Right hindlimb (tissue), 1 donor: ENCODE measurements at places on chromosomes 7 and 10.

DNA sequence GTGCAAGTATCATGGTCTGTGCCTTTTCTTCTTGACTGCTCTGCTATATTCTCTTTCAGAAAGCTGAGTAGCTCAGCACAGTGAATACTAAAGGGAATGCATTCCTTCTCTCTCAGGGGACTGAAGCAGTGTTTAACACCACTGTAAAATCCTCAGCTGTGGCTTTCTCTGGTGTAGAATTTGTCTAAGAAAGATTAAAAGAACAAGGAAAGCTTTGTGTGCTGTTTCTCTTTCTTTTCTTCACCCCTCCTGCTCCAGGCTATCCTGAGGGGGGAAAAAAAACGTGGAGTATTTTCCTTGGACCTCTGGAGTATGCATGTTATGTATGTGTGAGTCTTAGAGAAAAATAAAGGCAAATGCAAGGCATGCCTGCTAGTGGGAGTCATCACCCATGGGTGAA lies 383.9 kb downstream of the AUTS2 start:
- DNase-seq, result no peak

- no peak for DNase-seq
These were observed 68.0 kb upstream of the PPP1R3C start for GRCh38 chr10:91700788-91701444.

DNA sequence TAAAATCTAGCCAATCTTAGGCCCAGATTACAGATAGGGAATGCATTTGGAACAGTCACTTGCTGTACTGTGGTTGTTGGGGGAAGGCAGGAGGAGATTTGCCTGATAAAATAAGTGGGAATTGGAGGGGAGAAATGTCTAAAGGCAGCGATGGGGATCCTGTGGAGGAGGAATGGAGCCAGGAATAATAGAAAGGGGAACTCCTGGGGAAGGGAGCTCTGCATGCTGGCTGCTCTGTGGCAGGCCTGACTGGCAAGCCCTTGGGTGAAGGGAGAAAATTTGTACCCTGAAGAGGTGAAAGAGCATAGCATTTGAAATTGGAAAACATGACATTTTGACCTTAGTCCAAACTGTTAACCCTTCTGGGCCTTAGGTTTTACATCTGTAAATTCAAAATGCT lies 13.7 kb downstream of the MMP21 start:
- DNase-seq, result no peak

GRCh38 chr7:79293655-79294142 lies 159.8 kb downstream of the MAGI2 start:
- no peak for DNase-seq

DNA sequence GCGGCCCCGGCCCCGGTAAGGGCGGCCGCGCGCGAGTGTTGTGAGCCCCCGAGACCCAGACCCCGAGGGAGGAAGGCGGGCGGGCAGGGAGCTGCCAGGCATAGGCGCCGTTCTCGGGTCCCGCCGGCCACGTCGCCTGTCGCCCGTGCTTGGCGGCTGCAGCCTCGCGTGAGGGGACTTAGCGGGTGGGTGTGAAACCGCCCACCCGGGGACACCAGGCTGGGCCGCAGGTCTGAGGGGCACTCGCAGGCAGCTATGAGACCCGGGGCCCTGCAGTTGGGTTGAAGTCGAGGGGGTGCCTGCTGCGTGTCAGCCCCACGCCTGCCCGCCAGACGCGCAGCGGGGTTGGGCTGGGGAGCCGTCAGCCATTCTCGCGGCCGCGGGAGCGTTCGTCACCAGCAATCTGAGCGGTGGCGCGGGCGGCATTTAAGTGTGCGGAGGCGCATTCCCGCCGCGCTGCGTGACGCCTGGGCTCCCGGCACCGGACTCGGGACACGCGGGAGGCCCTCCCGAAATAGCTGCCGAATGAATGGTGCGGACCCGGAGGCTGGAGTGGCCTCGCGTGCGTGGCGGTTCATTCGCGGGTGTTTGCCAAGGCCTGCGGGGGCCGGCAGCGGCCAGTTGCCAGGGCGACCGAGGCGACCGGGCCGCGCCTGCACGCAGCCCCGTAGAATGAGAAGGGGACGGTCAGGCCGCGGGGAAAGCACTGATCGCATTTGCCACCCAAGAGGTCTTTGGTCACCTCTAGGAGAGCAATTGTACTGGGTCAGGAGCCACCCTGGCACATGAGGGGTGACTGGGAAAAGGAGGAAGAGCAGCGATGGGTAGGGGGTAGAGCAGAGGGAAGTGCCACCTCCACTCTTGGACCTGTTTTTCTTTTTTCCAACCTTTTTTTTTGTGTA lies 750 bp downstream of the ZNF398 start:
- DNase-seq, result peak; percentile 65

GRCh38 chr7:156935250-156935649 lies 14.3 kb upstream of the NOM1 start:
- no peak for DNase-seq

- no peak for DNase-seq
These were observed 56.9 kb downstream of the ZNF92 start for GRCh38 chr7:65430344-65431186.

- peak; percentile 82 for DNase-seq
These were observed 594 bp downstream of the ZNF503 start for GRCh38 chr10:75400771-75401568.

DNA sequence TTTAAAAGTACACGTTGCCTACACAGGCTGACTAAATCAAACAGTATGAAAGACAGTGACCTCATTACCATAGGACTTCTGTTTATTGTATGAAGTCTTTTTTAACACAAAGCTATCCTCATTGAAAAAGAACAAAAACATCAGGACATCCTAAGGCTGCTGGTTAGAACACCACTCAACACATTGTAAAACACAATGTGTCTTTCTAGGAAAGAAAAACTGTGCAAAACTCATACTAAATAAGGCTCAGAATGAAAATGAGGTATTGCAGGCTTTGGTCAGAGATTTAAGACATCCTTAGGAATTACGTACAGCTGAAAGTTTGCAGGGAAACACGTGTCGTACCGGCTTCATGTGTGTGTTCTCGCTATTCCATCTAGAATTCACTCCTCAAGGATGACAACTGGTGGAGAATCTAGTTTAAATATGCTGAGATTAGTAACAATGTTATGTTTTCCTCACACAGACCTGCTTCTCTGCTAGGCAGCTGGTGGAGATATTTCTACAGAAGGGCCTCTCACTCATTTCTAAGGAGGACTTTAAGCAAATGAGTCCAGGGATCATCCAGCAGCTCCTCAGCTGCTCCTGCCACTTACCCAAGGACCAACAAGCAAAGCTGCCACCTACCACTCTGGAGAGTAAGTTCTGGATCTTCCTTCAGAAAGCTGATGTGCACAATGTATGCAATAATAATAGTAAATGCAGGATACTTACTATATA lies 29.3 kb downstream of the SLC39A12 start:
- no peak for DNase-seq

DNA sequence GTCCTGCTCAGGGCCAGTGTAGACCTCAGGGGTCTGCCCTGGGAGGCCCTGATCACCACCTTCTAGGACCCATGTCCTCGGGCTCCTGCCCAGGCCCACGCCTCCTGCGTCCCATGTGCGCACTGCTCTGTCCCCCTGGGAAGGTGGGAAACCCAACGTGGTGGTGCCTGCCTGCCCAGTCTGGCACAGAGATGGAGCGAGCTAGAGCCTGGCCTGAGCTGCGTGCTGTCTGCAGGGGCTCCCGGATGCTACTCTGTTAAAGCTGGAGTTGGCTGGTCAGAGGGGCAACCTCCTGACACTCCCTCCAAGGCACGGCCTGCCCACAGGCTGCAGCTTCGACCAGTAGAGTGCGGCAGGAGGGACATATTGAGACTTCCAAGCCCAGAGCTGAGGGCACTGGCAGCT lies 171.7 kb downstream of the DNAJB6 start:
- DNase-seq, result no peak

DNA sequence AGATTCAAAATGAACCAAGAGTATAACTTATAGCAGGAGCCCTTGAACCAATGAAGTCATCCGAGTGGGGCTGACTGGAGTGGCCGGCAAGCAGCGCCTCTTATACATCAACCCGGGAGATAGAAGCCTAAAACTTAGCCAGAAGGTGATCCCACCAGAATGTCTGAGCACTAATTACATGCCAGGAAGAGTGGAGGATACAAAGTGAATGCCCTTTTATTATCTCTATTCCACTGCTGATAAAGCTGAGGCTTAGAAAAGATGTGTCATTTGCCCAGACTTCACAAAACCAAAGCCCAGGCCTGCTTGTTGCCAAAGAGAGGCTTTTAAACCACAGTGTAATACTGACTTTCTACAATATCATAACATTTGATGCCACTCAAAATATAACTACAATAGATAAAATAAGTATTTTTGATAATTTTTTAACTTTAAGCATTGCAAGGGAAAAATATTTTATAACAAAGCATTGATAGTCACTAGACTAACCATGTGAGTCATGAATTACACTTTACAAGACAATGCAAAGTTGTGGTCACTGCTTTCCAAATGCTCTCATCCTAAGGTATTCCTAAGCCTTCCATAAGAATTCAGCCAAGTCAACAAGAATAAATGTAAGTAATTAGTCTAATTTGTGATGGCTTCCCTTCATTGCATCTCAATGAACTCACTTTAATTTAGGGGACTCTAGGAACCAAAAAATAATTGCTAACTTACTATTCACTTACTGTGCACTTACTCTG lies 58.6 kb upstream of the ARID5B start:
- DNase-seq, result no peak

GRCh38 chr10:1361411-1362105 lies 305.4 kb downstream of the WDR37 start:
- no peak for DNase-seq

DNA sequence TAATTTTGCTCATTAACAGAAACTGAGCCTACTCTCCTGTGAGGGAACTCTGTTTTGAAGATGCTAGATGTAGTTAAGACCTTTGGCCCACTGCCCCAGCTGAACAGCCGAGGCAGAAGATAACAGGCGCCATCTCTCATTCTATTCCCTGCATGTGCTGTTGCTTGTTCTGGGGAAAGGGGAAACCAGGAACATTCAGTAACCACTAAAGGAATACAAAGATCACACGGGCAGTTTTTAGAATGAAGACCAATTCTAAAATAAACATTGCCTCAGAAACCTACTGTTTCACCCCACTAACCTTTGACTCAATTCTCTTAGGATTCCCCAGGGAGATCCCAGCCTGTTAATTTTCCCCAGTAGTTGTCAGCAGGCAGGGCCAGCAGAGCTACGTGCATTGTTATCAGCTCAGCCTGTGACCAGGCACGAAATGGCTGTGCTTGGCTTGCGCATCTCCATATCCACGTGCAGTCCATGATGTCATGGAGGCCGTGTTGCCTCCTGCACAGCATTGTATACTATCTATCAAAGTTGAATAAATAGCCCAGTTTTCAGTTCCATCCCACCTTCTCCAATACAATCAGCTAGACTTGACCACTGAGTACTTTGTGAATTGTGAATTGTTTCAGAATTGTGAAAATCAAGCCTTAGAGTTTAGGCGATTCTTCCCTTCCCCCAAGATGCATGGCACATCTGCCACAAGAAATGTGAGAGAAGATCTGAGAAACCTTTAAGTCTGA lies 36.0 kb downstream of the ANK3 start:
- DNase-seq, result no peak

- DNase-seq, result peak; percentile 71
These were observed 57.2 kb downstream of the MAD1L1 start for GRCh38 chr7:2175514-2175913.

DNA sequence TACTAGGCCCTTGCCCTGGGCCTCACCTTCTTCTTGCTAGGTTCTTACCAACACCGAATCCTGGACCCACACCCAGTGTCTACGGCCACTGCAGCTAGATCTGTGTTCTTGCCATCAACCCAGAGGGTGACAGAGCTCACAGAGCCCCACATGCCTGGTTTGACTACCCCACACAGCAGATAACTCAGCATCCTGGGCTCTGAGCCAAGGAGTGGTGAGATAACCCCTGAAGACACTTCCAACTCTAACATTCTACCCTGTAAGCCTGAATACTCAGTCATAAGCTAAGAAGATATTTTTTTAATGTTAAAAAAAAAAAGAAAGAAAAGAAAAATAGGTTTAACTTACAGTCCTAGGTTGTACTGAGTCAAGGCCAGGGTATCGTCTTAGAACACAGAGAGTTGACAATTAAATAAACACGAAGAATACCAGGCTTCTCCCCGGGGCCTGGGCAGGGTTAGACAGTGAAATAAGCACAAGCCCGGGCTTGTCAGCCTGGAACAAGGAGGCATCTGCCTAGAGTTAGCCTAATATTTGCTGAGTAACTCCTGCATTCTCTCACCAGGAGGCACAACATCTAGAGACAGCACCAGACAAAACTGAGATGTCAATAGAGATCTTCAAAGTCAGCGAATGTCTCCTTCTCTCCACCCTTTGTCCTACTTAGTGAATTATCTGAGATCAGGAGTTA lies 556.5 kb upstream of the LRRN3 start:
- no peak for DNase-seq

DNA sequence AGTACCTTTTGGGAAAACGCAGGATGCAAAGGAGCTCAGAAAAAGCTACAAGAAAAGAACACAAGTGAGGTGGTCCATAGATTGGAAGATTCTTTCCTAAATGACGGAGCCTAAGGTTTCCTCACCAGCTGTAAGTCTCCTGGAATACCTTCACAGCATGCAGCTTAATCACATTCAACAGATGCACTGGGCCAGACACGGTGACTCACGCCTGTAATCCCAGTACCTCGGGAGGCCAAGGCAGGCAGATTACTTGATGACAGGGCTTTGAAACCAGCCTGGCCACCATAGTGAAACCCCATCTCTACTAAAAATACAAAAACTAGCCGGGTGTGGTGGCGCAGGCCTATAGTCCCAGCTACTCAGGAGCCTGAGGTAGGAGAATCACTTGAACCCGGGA lies 228.7 kb downstream of the FRMD4A start:
- DNase-seq, result no peak

- DNase-seq, result peak; percentile 36
These were observed 5.0 kb downstream of the ZYX start for GRCh38 chr7:143385891-143386781.

DNA sequence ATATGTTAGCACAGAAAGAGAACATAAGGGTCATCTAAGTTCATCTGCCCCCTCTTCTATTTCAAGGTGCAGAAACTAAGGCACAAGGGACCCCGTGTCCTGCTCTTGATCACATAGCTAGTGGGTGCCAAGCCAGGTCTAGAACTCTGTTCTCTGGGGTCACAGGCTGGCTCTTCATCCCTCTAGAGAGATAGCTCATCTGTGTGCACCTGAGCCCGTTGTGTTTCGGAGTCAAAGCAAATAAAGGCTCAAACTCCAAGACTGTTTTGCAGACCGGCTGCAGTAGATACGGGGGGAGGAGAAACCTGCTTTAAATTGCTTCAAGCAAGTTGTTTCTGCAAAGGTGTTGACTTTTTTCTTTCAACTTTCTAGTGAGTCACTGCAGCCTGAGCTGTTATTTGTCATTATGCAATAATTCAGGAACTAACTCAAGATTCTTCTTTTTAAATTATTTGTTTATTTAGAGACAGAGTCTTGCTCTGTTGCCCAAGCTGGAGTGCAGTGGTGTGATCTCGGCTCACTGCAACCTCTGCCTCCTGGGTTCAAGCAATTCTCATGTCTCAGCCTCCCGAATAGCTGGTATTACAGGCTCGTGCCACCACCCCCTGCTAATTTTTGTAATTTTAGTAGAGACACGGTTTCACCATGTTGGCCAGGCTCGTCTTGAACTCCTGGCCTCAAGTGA lies 6.5 kb downstream of the BLVRA start:
- DNase-seq, result no peak
